ENCODE measurements at places on chromosomes 11 and 22. TPM values are rescaled to one million over a fixed set of nuclear protein-coding genes. Genes with fewer than 3 reads are reported as not detected.

- DNase-seq, result no peak
Measured at GRCh38 chr22:42332089-42332488, 61.6 kb upstream of the TCF20 start.

DNA sequence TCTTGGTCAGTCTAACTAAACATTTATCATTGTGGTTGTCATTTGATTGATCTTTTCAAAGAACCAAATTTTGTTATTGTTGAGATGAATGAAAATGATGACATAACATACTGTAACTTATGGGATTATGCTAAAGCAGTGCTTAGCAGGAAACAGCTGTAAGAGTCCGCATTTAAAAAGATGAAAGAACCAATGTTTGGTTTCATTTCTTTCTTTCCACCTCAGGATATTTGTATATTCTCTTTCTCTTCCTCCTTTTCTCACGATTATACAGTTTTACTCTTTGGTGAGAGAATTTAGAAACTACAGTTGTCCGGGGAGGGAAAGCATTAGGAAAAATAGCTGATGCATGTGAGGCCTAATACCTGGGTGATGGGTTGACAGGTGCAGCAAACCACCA lies 23.1 kb downstream of the PIH1D2 start:
- DNase-seq, result no peak

- DNase-seq, result no peak
Measured at GRCh38 chr11:29985248-29985647, 31.6 kb downstream of the KCNA4 start.

DNA sequence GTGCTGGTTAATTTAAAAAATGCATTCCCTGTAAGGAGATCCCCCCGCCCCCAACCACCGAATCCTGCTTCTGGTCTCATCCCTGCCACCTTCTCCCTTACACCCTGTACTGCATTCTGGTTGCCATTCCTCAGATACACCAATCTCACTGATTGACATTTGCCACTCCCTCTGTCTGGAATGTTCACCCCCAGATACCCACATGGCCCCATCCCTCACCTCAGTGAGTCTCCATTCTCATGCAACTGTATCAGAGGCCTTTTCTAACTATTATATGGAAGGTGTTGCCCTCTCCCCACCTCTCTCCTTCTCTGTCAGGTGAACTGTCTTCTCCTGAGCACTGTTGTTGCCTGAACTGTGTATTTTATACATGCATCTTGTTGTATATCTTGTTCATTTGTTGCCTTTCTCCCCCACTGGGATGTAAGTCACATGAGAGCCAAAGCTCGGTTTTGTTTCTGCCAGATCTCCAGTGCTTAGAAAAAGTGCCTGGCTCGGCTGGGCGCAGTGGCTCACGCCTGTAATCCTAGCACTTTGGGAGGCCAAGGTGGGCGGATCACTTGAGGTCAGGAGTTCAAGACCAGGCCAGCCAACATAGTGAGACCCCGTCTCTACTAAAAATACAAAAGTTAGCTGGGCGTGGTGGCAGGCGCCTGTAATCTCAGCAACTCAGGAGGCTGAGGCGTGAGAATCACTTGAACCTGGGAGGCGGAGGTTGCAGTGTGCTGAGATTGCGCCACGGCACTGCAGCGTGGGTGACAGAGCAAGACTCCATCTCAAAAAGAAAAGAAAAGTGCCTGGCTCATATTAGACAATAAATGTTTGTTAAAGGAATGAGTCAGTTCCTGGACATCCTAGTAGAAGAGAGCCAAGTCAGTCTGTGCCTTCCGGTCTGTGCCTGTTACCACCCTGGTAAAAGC lies 61.0 kb downstream of the TNRC6B start:
- peak; percentile 63 for DNase-seq

GRCh38 chr22:30486661-30487115 lies 14.9 kb upstream of the SEC14L3 start:
- no peak for DNase-seq

GRCh38 chr22:28711820-28712777 lies 29.5 kb downstream of the CHEK2 start:
- no peak for DNase-seq

GRCh38 chr11:76640501-76640900 lies 30.0 kb downstream of the LRRC32 start:
- DNase-seq, result no peak

- no peak for DNase-seq
Measured at GRCh38 chr22:18136563-18137320, 13.2 kb upstream of the USP18 start.

DNA sequence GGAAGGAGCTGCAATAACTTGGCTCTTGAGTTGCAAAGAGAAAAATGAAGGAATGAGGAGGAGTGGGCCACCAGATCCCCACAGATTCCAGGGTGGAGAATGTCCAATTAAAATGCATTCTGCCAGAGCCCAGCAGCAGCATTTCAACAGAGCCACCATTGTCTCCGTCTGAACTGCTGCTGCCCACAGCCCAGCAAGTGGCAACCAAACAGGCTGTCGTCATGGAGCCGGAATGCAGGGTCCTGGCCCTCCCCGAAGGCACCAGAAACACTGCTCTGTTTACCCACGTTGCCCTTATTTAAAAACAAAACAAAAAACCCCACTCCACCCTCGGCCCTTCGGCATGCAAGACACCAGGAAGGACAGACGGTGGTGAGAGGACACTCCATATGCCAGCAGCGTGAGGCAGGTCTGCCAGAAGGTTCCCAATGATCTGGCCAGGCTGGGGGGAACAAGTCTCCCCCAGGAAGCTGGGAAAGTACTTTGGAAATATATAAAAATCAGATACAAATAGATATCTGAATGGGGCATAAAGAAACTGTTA lies 32.5 kb downstream of the PLEKHA7 start:
- peak; percentile 69 for DNase-seq

GRCh38 chr22:35854334-35854733 lies 136.7 kb downstream of the APOL5 start:
- no peak for DNase-seq

DNA sequence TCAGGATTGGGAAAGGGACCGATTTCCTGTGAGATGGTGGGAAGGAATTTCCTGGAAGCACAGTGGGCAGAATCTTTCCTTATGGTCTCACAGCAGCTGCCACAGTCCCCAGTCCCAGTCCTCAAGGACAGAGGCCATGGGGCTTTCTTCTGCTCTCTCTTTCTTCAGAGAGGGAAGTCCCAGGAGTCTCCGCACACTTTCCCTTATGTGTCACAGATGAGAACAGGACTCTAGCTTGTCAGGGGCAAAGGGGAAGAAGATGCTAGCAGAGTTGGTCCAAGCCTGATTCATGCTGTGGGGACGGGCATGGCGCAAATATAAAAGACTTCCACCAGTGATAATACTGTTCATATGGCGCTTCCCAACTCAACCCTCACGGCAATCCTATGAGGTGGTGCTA lies 7.5 kb upstream of the PPFIA1 start:
- DNase-seq, result no peak

DNA sequence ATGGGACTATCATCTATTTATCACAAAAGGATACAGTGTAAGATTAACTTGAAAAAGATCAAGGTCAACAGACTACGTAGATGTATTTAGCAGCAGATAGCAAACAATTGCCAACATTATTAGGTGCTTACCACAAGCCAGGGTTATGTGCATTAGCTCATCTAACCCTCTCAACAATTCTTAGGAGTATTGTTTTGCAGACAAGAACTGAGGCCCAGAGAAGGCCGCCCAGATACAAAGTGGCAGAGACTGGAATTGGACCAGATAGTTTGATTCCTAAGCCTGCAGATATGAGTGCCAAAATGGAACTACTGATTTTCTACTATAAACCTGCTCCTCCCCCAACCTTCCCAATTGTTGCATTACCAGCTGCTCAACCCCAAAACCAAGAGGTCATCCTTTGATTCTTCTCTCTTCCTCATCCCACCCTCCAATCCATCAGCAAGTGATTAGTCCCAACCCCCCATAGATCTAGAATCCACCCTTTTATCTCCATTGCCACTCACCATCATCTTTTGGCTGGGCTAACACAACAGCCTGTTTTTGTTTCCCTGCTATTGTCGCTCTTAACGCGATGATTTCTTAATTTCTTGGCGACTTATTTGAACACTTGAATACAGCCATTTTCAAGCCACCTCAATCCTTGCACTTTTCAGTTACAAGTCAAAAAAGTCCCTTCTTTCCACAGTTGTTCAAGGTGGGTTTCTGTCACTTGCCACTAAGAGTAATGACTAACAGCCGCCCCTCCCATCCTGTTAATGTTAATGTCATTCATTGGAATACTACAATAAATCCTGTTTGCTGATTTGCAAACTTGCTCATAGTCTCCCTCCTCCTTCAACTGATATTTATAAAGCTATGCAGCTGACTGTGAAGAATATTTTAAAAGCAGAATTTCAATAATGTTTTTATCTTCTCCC lies 2.7 kb downstream of the TMEM123 start:
- DNase-seq, result no peak

DNA sequence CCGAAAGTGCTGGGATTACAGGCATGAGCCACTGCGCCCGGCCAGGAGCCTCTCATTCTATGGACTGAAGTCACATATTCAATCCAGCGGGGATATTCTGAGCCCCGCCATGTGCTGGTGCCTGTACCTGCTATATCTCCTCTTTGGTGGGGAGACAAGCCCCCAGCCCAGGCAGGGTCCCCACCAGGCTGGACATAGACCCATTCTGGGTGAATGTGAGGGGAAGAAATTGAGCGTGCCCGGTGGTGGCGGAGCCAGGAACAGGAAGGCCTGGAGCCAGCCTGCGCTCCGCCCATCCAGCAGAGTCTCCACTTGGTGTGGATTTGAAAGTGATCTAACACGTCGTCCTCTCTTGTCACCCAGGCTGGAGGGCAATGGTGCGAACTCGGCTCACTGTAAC lies 38.0 kb upstream of the CSNK1E start:
- no peak for DNase-seq

DNA sequence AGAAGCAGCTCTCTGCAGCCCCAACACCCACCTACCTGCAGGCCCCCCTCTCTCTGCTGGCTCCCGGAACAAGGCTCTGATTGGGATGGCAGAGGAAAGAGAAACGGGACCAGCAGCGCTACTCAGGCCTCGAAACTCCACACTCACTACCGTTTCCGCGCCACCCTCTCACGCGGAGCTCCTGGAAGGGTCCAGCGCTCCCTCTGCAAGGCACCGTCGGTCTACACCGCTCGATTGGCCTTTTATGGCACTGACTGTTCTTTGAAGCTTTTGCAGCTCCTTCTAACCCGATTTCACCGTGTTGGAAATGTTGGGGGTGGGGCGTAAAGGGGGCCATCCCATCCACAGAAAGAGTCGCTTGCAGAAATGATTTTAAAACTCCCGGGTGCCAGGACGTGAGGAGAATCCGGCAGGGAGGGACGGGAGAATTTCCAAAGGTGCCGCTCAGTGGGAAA lies 323 bp upstream of the PANX1 start:
- peak; percentile 21 for DNase-seq

DNA sequence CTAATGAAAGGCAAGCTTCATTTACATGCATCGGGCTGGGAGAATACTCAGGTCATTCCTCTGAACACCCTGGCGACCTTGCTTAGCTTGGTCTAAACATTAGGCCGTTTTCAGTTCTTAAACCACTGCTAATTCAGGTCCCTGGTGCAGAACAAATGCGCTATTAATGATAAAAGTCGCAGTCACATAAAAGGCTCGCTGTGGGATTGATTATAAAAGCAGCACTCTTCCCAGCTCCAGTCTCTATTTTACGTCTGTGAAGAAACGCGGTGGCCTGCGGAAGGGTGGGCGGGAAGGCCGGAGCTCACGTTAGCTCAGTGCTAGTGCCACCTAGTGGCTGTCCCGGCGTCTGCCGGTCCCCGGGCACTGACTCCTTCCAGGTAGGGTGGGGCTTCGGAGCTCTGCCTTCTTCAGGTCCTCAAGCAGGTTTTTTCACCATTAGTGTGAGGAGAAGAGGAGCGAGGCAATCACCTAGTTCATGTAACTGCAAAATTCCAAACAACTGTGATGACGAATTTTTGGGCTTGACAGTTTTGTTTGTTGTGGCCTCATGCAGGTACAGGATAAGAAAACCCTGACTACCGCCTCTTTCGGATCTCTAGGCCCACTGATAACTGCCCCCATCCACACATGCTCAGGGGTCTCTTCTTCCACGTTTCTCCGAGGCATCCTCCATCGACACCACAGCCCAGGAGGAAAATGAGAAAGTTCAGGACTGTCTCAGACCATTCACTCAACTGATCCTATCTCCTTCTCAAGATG lies 66.5 kb upstream of the CLMP start:
- peak; percentile 91 for DNase-seq

GRCh38 chr11:132948252-132948651 lies 584.0 kb downstream of the OPCML start:
- no peak for DNase-seq

Gene SLC37A4
- total RNA-seq, result 7.5 TPM

Gene MN1
- 10.1 TPM for total RNA-seq

Gene GNAZ
- 3.5 TPM for total RNA-seq
